ENCODE measurements at places on chromosomes 3 and 15. TPM values are rescaled to one million over a fixed set of nuclear protein-coding genes. Genes with fewer than 3 reads are reported as not detected.

SLC12A1 gene
- not detected for total RNA-seq

GPR62 gene
- 0.10 TPM for total RNA-seq

CACNA2D2 gene
- 1.5 TPM for total RNA-seq

IL5RA gene
- total RNA-seq, result 4.4 TPM

SCN11A gene
- under 0.01 TPM for total RNA-seq
